ENCODE measurements at places on chromosomes 12 and 14.

DNA sequence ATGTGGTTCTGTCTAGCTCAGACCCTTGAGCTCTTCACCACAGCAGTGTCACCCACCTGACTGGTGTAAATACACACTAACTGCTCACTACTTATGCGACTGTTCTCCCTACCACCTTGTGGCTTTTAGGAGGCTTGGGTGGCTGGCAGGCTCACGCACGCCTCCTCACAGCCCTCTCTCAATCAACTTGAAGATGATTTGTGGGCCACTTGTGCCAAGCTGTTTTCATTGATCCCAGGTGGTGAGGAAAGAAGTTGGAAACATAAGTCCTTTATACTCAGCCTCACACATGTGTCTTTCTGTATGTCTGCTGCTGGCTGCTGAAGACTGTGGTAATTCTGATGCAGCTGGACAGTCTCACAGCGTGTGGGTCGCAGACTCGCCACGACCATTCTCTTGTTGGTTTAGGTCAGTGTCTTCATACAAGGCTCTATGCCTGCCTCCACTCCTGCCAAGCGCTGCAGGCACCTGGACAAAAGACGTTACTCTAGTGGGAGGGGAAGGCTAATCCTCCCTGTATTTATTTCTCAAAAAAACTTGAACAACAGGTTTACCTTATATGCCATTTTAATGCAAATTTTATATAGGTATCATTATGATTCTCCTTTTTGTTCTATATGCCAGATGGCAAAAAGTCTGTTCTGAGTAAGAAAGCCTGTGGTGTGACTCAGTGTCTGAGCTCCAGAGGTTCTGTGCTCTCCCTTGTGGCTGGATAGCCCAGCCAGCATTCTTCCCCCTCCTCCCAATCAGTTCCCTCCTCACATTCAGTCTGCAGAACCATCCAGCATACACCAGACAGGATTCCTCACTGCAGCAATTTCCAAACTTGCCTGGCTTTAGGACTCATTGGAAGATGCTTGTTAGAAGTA lies 115.6 kb downstream of the DIP2B start:
- no peak for DNase-seq

- no peak for DNase-seq
Measured at GRCh38 chr14:51157012-51157411, 62.1 kb upstream of the TRIM9 start.

DNA sequence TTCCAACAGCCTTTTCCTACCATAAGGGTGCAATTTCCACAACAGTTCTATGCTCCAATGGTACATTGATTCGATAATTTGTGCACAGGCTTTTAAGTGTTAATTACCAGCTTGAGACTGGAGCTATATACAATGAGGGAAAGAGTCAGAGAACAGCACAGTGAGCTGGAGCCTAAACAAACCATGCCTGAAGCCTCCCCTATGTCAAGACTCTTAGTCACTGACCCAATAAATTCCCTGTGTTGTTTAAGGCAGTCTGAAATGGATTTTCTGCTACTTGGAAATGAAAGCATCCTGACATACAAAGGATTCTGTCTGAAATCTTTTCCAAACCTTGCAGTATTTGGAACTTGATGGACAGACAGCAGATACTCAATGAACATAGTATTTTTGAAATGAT lies 149.0 kb downstream of the EFCAB11 start:
- no peak for DNase-seq

GRCh38 chr12:16531621-16532020 lies 74.3 kb downstream of the LMO3 start:
- DNase-seq: no peak

- no peak for DNase-seq
Measured at GRCh38 chr12:131603106-131603938, 107.6 kb upstream of the SFSWAP start.

DNA sequence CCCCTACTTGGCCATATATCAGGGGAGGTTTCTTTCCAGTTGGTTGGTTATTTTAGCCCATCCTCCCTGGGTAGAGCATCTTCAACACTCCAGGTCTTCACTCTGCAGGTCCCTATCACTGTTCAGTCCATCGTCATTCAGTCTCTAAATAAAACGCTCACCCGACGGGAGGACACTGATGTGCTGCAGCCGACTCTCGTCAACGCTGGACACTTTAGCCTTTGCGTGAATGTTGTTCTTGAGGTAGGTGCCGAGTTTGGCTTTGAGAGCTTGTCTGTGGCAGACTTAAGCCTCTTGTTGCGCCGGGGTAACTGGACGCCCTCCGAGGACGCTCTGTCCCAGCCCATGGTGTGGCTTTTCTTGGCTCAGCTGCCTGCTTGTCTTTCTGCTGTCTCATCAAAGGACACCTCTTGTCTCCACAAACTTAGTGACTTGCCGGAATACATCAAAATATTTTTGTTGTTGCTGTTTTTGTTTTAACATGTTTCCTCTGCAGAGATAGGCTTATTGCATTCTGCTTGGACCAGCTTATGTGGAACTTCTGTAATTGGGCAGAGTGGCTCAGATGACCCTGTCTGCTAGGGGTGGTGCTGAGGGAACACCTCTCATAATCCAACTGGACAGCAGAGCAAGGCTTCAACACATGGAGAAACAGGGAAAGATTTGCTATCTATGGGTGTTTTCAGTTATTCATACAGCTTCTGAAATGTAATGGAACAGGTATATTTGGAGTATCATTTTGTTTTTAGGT lies 26.5 kb downstream of the TCTN1 start:
- no peak for DNase-seq
